ENCODE measurements at places on chromosomes 7 and 10.
A peak's percentile ranks its signal among the peaks of the same experiment; 100 is the strongest.

GRCh38 chr7:95577137-95577536, 19.2 kb downstream of the PDK4 start:
- DNase-seq: no peak

- no peak for DNase-seq
These were observed 9.7 kb upstream of the EDRF1 start for GRCh38 chr10:125709553-125710474.

- DNase-seq: peak; percentile 85
These were observed 18.8 kb upstream of the SMNDC1 start for GRCh38 chr10:110323503-110323902.

DNA sequence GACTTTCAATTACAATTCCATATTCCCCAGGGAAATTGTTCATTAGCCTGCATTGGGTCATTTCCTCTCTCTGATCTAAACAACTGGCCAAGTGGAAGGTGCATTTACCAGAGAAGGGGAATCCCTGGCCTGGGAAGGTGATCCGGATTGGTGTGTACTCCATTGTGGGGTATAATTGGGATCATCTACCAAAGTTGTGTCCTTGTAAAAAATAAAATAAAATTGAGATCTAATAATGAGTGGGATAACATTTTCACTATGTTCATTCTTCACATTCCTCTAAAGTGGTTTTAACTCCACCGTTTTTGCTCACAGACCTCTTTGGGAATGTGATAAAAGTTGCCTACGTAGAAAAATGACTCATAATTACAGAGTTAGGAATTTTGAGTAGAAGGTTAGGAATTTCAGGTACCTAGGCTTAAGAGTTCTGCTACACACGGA, 22.8 kb downstream of the ARL5B start:
- DNase-seq: peak; percentile 73

GRCh38 chr10:86389441-86390193, 23.0 kb upstream of the GRID1 start:
- DNase-seq: peak; percentile 48

- peak; percentile 56 for DNase-seq
These were observed 22.7 kb upstream of the EMX2 start for GRCh38 chr10:117519879-117520278.

- no peak for DNase-seq
These were observed 167.5 kb downstream of the SEPTIN7 start for GRCh38 chr7:35968140-35968940.

DNA sequence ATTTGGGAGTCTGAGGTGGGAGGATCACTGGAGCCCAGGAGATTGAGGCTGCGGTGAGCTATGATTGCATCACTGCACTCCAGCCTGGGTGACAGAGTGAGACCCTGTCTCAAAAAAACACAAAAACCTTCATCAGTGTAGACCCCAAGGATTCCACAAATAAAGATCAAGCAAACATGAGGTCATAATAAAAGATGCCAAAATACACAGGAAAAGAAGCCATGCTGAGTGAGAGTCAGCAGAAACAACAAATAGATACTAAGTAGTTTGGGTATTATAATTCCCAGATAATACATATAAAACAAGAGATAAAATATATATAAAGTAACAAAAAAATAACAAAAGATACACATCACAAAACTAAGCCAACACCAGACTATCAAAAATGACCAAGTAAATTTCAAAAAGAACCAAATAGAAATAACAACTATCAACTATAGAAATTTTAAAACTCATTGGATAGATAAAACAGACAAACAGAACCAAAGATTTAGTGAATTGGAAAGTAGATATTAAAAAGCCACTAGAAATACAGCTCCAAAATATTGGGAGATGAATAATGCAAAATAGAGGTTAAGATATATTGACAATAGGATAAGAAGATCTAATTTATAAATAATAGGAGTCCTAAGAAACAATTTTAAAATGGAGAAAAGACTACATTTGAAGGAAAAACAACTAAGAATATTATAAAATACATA, 48.9 kb upstream of the FHIP2A start:
- no peak for DNase-seq

GRCh38 chr7:19871102-19871501, 97.7 kb upstream of the TMEM196 start:
- DNase-seq: no peak

DNA sequence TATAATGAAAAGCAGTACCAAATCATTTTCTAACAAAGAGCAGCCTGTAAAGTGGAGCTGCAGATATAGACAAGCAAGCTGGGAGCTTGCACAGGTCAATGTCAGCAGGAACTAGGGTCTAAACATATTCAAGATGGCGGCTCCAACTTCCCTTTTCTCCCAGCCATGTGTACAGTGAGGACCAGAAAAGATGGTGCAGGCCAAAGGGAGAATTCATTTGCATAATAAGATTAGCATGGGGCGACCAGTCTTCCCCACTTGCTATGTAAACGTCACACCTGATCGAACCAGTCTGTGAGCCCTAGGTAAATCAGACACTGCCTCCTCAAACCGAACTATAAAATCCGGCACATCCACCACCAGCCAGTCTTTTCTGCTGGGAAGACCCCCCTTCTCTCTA, 4.4 kb upstream of the RAPGEF5 start:
- DNase-seq: no peak

- DNase-seq: no peak
These were observed 149.3 kb downstream of the RNF133 start for GRCh38 chr7:122549578-122549977.

GRCh38 chr10:124971276-124971675, 29.4 kb downstream of the ZRANB1 start:
- no peak for DNase-seq

- no peak for DNase-seq
These were observed 36.8 kb downstream of the LMOD2 start for GRCh38 chr7:123692471-123692877.

- peak; percentile 2 for DNase-seq
These were observed 350 bp upstream of the ZNF37A start for GRCh38 chr10:38093816-38094157.

DNA sequence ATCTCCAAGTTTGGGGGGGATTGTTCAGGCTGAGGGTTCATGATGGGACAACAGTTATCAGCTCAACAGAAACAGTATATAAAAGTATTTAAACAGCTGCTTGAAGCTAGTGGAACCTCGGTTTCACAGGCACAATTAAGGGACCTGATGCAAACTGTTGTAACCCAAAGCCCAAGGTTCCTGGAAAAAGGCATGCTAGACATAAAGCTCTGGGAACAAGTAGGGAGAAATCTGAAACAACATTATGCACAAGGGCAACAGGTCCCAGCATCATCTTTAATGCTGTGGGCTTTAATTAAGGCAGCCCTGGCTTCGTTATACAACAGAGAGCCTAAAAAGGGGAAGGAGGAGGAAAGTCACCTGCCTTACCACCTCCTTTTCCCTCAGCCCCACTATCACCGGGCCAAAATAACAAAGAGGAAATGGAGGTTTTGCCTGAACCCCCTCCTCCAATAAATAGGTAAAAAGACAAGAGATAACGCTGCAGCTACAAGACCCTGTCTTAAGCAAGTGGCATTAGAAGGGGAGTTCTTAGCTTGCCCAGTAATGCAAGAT, 83.2 kb upstream of the GPR22 start:
- DNase-seq: no peak

GRCh38 chr7:115356139-115356746, 434.3 kb downstream of the MDFIC start:
- peak; percentile 23 for DNase-seq

All from fibroblast of skin of abdomen (primary cell).